Stimulated activated CD8-positive, alpha-beta memory T cell treated with anti-CD3 and anti-CD28 coated beads, Interleukin-4, amount 100 ng/mL, for 1 hour (primary cell): ENCODE measurements at places on chromosomes 2 and 18.

- no peak for DNase-seq
Measured at GRCh38 chr2:241724259-241724974, 10.0 kb upstream of the D2HGDH start.

DNA sequence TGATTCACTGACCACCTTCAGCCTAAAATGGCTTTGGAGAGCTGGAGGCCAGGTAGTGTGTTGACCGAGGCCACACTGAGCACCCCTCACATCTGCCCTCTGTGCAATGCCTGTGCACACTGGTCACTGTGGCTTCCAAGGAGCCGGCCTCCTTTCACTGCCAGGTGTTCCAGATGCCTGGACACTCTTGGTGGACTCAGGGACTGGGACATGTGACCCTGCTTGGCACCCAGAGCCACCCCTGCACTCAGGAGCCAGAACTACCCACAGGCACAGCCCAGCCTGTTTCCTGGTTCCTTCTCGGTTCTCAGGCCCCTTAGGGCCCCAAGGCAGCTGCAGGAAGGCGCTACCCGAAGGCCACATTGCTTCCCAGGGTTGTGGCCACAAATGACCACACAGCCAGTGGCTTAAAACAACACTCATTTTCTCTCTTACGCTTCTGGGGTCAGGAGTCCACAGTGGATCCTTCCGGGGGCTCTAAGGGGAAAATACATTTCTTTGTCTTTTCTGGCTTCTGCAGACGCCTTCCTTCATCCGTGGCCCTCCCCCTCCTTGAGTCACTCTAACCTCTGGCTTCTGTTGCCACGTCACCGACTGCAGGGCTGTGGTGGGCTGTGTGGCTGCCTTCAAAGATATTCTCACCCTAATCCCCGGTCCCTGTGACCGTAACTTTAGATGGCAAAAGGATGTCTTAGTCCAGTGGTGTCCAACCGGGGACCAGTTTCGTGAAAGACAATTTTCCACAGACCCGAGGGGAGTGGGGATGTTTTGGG lies 78.6 kb downstream of the ASB1 start:
- DNase-seq = no peak

GRCh38 chr2:110650346-110650745 lies 27.5 kb downstream of the BUB1 start:
- DNase-seq = no peak

GRCh38 chr2:188993247-188993646 lies 19.1 kb downstream of the COL3A1 start:
- no peak for DNase-seq

DNA sequence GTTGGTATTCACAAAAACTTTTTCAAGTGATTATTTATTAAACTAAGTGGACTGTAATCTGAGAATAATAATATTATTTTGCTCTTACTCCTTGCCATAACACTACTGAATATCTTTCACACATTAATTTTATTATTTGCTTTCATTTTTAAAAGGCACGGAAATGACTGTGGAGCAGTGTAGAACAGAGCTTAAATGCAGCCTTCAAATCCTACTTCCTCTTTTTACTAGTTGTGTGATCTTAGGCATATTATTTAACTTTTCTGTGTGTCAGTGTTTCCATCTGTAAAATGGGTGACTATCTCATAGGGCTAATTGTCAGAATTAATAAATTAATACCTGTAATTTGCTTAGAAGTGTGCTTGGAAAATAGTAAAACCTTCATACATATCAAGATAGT lies 55.5 kb upstream of the SLC8A1 start:
- no peak for DNase-seq

- DNase-seq = no peak
Measured at GRCh38 chr18:7855028-7855427, 287.9 kb downstream of the PTPRM start.

DNA sequence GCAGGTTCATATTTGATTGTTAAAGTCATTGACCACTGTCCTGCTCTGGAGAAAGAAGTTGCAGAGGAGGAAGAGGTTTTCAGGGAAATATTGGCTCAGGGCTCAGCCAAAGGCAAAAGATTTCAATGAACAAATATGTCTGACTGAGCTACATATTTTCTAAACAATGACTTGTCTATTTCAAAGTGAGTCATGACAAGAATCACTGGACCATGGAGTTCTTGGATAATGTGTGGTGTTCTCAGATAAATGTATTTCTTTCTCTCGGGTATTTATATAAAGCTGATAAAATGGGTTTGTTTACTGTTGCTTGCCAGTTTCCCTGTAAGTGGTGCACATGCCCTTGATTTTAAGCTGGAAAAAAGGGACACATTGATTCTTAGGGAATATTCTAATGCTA lies 34.3 kb upstream of the RMP24 start:
- no peak for DNase-seq

- peak; percentile 19 for DNase-seq
Measured at GRCh38 chr2:101419096-101419663, 31.9 kb upstream of the CREG2 start.

DNA sequence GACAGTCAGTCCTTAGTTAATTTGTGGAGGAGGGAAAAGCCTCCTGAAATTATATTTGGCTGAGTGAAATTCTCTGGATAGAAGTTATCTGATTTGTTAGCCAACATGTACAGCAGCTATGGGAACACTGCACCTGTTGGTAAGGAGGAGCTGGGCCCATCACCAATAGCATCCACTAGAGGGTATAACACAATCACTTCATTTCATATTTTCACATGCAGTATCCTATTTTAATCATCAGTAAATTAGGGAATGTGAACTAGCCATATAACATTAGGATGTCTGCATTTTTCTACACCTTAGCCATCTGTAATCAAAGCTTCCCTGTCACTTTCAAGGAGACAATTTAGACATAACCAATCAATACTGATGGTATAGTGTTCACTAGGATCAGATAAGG lies 818.4 kb upstream of the CDH2 start:
- no peak for DNase-seq

- DNase-seq = no peak
Measured at GRCh38 chr18:30132959-30133358, 909.6 kb downstream of the DSC3 start.
